ENCODE measurements at places on chromosomes 5 and 9. TPM values are rescaled to one million over a fixed set of nuclear protein-coding genes. Genes with fewer than 3 reads are reported as not detected.
A peak's percentile ranks its signal among the peaks of the same experiment; 100 is the strongest.

Gene SRD5A1
- total RNA-seq: 18.0 TPM

Gene LCN2
- not detected for total RNA-seq

DNA sequence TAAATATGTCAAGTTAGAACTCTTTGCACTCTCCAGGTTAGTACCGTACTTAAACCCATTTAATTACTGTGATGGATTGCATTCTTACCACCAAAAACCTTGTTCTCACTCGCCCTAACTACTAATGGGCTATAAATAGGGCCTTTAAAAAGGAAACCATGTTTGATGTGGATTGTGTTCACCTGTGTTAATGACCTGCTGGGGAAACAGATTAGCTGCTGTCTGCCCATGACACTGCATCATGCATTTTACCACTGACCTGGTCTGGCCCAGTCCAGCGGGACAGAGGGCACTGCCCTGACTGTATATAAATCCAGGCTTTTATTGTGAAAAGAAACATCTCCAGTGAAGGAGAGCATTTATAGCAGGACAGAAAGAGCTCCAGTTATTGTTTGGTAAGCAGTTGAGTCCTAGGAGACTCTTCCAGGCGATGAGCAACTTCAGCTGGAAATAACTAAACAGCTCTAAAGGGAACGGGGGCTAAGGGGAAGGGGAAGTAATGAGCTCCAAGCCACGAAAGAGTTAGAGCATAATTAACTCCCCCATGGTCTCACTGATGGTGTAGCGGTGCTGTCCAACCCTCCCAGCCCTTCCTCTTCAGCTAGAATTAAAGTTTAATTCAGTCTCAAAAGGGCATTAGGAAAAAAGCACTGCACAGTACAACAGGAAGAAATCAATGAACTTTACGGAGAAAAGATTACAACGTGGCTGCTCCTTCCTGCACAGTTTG, 303.1 kb downstream of the ENC1 start:
- DNase-seq: no peak

Gene RLN2
- total RNA-seq: not detected

Gene IARS1
- total RNA-seq: 401 TPM

DNA sequence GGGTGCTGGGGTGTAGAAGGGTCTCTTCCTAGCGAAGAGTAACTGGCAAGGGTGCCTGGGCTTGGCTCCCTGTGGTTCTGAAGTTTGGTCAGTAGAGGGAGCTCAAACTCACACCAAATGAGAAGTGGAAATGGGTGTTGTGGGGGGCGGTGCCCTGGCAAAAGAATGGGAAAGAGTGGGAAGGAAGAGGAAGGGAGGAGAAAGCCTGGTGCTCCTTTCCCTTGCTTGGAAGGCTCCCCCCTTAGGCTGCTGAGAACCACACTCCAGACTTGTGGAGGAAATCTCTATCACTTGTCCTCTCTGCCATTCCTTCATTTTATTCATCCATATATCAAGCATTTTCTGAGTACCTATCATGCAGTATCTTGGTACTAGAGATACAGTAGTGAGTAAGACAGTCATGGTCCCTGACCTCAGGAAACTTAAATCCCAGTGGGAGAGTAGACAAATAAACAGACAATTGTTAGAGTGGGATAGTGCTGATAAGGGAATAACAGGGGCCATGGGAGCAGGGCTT, 13.0 kb downstream of the SLC4A9 start:
- peak; percentile 77 for DNase-seq

GRCh38 chr9:28050941-28051340, 477.7 kb upstream of the C9orf72 start:
- DNase-seq: no peak

Gene PRDM9
- total RNA-seq: not detected

Gene IL9
- not detected for total RNA-seq

DNA sequence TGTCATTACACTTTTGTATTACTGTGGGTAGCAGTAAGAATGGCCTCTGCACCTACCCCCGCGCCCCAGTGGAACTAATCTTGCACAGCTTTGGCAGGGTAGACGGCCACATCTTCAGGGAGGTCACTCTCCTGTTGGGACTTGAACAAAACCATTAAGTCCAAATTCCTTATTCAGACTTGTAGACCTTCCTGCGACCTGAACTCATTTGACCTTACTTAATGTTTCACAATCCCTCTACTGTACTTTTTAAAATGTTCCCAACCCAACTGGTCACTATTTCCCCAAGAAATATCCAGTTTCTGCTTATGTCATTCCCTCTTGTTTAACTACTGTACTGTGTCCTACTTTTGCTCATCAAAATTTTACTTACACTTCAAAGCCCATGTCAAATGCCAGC, 5.3 kb upstream of the FAM120AOS start:
- no peak for DNase-seq

DNA sequence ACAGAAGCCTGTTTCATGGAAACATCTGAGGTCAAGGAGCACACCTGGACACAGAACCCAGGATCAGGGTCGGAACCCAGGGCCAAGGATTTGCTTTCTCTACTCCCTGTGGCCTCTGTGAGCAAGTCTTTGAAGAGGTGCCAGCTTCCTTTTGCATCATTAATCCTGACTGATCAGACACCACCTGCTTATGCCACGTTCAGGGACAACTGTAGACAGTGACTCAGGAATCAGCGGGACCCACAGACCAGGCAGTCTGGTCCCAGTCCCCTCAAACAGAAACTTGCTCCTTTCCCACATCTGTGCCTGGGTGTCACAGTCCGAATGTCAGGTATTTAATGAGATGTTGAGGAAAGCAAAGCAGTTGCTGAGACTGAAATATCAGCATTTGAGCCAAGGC, 154.8 kb downstream of the SGCD start:
- no peak for DNase-seq

Gene CD72
- total RNA-seq: 7.8 TPM

- no peak for DNase-seq
Observed at GRCh38 chr9:130763331-130764171, 70.0 kb downstream of the EXOSC2 start.

DNA sequence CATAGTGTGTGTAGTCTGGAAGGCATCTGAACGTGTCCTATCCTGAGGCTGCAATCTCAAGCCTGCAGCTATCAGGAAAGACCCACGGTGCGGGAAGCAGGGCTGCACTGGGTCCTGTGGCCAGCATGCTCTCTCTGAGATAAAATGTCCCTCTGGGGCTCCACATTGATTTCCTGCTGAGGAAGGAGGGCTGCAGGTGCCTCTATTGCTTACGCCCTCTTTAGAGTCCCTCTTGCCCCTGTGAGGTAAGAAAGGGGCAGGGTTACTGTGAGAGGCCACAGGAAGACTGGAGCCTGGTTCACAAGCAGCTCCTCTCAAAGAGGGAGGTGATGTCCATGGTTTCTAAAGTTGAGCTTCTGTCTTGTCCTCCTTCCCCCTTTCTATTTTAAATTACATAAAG, 299.9 kb upstream of the RFX3 start:
- DNase-seq: no peak

DNA sequence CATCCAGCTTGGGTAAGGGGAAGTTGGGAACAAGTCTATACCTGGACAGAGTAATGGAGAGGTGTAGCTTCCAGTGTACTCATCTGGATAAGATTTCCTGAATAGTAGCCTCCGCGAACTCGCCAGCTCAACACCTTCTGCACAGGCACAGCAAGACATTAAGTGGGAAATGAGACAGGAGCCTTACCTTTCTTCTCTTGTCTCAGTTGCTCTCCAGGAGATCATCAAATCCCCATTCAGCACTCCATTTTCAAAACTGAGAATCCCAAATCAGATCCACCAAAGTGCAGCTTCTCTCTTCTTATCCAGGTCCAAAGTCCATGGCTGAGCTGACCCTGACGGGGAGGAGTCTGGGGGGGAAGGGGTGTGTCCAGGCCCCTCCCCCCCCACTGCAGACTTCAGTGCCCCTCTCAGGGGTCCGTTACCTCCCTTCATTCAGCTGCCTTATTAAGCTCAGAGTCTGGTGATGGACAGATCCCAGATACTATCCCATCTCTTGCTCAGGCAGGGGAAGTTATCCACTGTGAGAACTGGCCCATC, 5.9 kb upstream of the MGAT1 start:
- DNase-seq: no peak
